ENCODE measurements at places on chromosomes 7 and 10.

DNA sequence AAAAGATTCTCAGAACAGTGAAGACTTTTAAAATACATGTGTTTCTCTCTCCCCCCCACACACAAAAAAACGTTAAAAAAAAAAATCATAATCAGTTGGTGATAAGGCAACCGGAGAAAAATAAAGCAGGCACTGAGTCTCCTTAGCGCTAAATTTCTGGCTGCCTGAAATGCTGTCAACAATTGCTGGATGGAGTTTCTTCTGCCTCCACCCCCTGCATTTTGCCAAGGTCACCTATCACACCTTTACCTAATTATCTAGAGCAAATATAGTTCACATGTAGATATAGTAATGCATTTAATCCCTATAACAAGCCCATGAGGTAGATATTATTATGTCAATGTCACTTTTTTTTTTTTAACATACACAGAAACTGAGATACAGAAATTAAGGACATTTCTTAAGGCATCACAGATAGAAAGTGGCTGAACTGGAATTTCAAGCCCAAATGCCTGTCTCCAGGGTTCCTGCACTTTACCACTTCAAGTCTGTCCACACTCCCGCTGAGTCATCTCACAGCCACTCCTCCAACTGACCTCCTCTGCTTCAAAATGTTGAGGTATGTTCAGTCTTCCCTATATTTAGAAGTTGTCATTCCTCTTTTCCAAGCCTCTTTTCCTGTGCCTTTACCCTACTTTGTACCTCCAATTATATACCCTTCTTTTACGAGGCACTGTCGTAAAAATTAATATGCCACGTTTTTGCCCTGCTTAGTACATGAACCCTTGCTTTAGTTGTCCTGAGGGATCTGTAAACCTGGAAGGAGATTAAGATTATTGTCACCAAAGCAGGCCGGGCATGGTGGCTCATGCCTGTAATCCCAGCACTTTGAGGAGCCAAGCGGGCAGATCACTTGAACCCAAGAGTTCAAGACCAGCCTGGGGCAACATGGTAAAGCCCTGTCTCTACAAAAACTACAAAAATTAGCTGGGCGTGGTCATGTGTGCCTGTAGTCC, 72.8 kb upstream of the MPP7 start:
- peak; percentile 30 for DNase-seq

DNA sequence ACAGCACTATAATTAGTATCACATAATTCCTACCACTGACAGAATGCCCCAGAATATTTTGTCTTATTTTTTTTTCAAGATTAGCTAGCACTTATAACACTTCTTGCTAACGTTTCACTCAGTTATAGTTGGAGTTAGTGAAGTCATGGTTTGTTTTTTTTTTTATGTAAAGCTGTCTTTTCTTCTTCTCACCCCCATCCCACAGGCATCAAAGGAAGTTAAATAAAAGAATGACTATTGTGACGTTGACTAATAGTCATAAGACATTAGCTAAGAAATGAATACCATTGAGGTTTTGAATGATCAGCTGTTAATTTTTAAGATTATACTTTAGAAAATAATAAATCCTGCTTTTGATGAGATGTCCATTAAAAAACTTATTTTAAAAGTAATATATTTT, 498.3 kb downstream of the GFRA1 start:
- peak; percentile 13 for DNase-seq

- DNase-seq: no peak
These were observed 5.1 kb upstream of the MRPS17 start for GRCh38 chr7:55946545-55946944.

DNA sequence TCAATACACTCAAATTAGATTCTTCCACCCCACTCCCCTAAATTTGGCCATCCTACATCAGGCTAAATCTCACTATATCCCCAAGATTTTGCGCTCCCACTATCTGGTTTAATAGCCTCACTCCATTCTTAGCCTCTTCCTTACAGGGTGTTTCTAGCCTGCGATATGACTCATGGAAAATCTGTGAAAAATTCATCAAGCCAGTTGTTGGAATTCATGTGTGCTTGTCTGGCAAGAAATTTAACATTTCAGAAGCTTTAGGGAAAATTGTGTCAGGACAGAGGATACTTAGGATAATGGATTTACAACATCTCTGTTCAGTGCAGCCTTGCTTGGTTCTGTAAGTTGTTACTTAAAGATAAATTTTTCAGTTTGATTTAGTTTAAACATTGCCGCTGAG, 1249.9 kb upstream of the AUTS2 start:
- no peak for DNase-seq

- no peak for DNase-seq
These were observed 242.4 kb upstream of the GLI3 start for GRCh38 chr7:42479452-42479815.

- DNase-seq: no peak
These were observed 15.7 kb downstream of the ACADSB start for GRCh38 chr10:123024540-123024939.

GRCh38 chr10:103835096-103836050, 20.0 kb downstream of the SH3PXD2A start:
- DNase-seq: peak; percentile 90

GRCh38 chr10:133357285-133358161, at the start of gene FUOM:
Gene FUOM, minus strand, starts transcription at chr10:133358019. Its CDS starts 12 bp downstream, at chr10:133358007.
- peak; percentile 69 for DNase-seq

GRCh38 chr7:82616059-82616728, 172.6 kb upstream of the CACNA2D1 start:
- DNase-seq: no peak

GRCh38 chr7:135224027-135224426, 9.6 kb upstream of the STRA8 start:
- no peak for DNase-seq

DNA sequence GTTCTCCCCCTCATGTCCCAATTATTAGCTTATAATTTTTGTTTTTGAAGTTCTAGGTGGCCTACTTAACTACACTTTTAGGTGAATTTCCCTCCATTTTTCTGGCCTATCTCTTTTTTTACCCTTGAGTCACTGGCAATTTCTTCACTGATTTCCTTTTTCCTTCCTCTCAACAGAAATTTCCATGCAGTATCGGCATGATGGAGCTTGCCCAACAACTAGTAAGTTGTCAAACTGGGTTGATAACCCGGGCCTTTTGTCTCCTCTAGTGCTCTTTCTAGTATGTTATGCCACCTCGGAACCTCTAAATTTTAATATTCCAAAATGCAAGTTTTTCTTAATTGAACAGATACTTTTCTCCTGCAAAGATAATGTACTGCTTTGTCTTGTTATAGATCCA, 147.1 kb downstream of the MLLT10 start:
- no peak for DNase-seq

- no peak for DNase-seq
These were observed 203.5 kb downstream of the PTEN start for GRCh38 chr10:88066876-88067275.

GRCh38 chr10:91378061-91378460, 32.1 kb upstream of the HECTD2 start:
- no peak for DNase-seq

DNA sequence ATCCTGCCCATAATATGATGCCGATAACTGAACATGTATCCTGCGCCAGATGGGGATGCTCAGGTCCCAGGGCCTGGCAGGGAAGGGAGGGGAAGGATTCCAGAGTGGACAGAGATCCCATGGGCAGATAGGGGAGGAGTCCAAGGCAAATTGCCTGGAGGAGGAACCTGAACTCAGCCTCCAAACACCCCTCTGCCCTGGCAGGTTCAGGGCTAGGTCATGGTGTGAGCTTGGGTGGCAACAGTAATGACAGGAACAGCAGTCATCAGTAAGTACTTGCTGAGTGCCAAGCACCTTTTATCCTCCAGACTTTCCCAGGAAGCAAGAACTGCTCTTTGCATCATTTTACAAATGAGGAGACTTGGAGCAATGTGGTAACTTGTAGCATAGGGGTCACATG, 3.8 kb upstream of the PALD1 start:
- DNase-seq: no peak

- no peak for DNase-seq
These were observed 170.4 kb upstream of the C7orf33 start for GRCh38 chr7:148419856-148420832.

DNA sequence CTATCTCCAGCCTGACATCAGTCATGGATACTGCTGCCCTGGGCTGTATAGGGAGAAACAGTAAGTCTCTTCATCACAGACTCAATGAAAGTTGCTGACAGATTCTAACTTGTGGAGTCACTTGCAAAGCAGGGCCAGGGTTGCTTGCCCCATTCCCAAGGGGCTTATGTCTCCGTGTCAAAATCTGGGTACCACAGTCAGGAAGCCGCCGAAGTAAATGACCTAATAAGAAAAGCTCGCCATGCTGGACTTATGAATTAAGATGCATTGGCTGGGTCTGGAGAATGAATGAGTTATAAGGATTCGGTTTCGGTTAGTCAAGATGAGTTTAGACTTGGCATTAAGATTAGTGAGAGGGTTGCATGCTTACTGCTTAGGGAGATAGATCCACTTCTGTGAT, 10.8 kb upstream of the OR6V1 start:
- no peak for DNase-seq

DNA sequence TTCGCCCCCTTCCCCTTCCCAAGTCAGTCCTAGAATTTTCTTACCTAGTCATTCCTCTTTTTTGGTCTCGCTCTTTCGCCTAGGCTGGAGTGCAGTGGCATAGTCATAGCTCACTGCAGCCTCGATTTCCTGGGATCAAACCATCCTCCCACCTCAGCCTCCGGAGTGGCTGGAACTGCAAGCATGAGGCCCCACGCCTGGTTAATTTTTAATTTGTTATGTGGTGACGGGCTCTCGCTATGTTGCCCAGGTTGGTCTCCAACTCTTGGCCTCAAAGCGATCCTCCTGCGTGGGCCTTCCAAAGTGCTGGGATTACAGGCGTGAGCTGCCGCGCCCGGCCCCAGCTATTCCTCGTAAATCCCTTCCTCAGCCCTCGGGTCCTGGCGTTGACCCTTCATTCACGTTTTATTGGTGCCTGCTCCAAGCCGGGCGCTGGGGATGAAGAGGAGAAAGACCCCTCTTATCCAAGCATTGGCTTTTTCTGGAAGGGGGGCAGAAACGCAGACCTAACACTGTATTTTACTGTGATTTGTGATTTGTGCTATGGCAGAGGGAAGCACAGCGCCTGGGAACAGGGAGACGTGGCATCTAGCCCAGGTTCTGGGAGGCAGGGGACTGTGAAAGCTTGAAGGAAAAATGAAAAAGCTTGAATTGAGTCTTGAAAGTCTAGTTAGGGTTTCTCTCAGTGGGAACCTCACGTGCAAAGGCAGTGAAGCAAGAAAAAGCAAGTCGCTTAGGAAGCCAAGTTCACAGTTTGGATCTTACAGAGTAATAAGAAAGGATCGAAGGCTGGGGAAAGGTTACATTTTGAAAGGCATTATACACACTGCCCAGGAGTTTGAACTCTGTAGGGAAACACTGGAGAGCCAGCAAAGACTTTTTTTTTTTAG, 516 bp downstream of the ZNHIT1 start:
- no peak for DNase-seq

DNA sequence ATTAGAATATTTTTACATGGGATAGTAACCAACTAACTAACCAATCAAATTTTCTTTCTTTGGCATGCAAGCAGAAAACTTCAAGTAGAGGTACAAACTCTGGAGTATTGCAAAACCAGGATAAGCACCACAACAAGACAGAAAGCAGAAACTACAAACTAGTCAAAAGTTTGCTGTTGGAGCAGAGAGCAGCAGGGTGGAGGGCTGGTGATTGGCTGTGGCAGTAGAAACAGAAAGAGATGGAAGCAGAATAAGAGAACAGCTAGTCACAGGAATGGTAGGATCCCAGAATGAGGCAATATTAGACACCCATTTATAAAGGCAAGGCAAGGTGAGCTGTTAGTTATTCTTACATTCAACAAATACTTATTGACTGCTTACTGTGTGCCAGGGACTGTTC, 6.8 kb upstream of the MACC1 start:
- no peak for DNase-seq

- DNase-seq: no peak
These were observed 10.3 kb upstream of the INSIG1 start for GRCh38 chr7:155287284-155287935.

DNA sequence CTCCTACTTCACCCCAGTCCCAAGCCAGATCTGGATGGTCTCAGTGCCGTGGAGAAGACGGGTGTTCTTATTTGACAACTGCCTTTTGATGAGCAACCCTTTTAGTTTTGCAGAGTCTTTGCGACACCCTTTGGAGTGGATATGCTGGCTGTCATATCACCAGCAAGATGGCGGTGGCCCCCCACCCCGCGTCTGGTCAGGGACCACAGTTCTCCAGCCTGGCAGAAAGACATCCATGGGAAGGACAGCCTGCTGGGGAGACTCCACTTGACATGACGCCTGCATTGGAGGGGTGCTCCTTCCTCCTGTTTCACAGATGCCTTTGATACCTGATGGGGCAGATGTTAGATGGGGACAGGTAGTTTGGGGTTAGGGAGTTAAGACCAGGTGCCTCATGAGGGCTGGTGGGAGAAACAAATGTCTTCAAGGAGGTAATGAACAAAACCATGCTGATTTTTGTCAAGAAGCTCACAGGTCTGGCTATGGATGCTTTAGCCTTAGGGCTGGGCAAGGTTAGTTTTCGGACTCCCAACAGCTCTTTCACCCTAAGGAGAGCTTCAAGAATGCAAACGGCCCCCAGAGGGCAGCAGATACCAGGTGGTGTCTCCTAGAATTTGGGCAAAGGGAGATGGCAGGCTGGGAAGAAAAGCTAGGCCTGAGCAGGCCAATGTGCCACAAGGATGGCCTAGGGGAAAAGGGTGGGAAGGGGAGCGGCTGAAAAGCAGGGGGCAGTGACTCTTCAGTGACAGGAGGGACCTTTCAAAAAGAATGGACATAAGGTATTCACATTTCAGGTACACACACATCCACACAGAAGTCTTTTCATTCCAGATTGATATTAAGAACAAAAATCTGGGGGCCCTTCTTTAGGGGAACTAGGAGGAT, 95.2 kb downstream of the CLEC2L start:
- peak; percentile 59 for DNase-seq

DNA sequence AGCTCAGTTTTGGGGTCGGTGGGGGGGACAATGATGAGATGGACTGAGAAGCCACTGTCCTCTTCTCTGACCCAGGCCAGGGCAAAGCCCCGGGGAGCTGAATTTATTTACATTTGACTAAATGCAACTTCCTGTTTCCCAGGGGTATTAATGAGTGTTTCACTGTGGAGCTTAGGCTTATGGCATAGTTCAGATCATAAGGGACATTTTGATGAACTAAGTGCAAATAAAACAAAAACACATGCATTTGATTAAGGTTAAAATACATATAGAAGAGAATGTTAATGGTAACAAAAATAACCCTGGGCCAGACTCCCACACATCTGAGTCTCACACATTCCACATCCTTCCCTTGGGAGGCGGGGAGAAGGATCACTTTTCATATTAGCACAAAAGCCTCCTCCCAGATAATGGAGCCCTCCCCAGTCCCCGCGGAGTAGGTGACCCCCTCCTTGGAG, 320.6 kb downstream of the FRMD4A start:
- DNase-seq: peak; percentile 86

DNA sequence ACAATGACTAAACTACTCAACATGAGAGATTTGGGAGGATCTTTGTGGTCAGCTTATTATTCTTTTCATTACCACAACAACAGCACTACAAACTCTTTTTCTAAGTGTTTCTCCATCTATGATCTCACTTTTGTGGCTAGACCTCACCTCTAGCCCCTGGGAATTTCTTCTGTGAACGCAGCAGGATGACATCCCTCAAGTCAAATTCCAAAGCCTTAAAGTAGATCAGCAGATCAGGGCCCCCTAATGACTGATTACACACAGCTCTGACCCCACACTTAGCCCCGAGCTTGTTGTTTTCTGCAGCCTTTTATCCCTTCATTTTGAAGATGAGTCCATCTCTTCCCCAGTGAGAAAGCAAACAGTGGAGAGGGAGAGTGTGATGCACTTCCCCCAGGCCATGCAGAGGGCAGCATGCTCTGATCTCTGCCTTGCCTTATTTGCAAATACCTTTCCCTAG, 27.3 kb downstream of the TFAM start:
- peak; percentile 55 for DNase-seq

- no peak for DNase-seq
These were observed 245.9 kb upstream of the PODXL start for GRCh38 chr7:131802195-131802864.
